ENCODE measurements at places on chromosomes 7 and 10.

- no peak for DNase-seq
Observed at GRCh38 chr7:95723583-95724180, 48.7 kb upstream of the DYNC1I1 start.

- peak; percentile 71 for DNase-seq
Observed at GRCh38 chr7:22016507-22016906, 70.8 kb upstream of the CDCA7L start.

GRCh38 chr10:132637477-132638129 lies 100.0 kb downstream of the INPP5A start:
- peak; percentile 1 for DNase-seq

GRCh38 chr7:22576612-22577469 lies 76.9 kb upstream of the STEAP1B start:
- no peak for DNase-seq

- no peak for DNase-seq
Observed at GRCh38 chr7:142477079-142477651, 219.3 kb upstream of the PRSS58 start.

- DNase-seq, result no peak
Observed at GRCh38 chr7:41628901-41629300, 74.0 kb downstream of the INHBA start.
